ENCODE measurements at places on chromosomes 13 and 19. TPM values are rescaled to one million over a fixed set of nuclear protein-coding genes. Genes with fewer than 3 reads are reported as not detected.

Gene LYPD3
- total RNA-seq = 1.1 TPM

GRCh38 chr13:48477191-48477855 lies 55.6 kb downstream of the RCBTB2 start:
- no peak for DNase-seq

DNA sequence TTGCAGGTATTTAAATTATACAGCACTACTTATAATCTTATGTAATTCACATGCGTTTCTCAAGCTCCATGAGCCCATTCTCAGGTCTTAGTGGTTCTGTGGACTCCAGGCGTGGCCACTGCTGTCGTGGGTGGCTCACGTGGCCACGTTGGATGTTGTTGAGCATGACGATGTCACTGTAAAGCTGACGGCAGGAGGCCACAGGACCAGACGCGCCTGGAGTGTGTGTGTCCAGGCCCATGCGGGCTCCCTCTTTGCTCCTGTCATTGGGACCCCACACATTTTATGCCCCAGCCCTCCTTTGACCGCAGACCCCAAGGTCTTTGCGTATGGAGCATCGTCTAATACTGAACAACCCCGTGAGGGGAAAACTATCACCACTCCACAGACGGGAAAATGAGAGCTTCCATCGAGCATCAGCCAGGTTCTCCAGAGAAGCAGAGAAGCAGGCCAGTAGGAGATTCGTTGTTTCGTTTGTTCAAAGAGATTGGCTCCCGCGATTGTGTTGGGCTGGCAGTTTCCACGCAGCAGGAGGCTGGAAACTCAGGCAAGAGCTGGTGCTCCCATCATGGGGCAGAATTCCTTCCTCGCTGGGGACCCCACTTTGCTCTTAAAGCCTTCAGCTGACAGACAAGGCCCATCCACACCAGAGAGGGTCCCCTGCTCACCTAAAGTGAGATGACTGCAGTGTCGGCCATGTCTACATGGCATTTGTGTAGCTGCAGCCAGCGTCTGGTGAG lies 129.3 kb upstream of the SPACA7 start:
- DNase-seq = no peak

GRCh38 chr13:96297360-96297759 lies 207.5 kb downstream of the HS6ST3 start:
- no peak for DNase-seq

- DNase-seq = no peak
Measured at GRCh38 chr19:3580156-3580934, 4.9 kb upstream of the GIPC3 start.

GRCh38 chr13:81779876-81780275 lies 1439.0 kb upstream of the SPRY2 start:
- DNase-seq = no peak

Gene LIM2
- not detected for total RNA-seq

- DNase-seq = no peak
Measured at GRCh38 chr13:40626561-40626960, 39.9 kb downstream of the FOXO1 start.

DNA sequence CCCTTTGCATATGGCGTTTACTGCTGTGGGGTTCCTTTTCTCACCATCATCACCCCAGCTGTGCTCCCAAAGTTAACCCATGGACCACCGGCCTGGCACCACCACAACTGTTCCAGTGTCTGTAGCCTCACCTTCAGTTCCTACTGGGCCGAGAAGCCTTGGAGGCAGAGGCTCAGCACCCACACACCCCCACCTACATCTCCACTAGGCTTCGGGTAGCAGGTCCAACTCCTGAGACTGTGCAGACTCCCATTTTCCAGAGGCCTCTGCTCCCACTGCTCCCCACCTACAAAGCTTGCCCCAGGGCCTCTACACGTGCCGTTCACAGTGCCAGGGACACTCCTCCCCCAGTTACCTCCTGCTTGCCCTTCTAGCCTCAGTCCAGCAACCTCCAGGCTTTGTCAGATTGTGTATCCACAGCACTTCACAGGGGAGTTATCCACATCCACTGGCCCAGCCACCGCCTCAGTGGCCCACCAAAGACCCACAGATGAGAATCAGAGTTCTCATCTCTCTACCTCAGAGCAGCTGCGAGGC lies 14.1 kb downstream of the SLC27A5 start:
- no peak for DNase-seq

DNA sequence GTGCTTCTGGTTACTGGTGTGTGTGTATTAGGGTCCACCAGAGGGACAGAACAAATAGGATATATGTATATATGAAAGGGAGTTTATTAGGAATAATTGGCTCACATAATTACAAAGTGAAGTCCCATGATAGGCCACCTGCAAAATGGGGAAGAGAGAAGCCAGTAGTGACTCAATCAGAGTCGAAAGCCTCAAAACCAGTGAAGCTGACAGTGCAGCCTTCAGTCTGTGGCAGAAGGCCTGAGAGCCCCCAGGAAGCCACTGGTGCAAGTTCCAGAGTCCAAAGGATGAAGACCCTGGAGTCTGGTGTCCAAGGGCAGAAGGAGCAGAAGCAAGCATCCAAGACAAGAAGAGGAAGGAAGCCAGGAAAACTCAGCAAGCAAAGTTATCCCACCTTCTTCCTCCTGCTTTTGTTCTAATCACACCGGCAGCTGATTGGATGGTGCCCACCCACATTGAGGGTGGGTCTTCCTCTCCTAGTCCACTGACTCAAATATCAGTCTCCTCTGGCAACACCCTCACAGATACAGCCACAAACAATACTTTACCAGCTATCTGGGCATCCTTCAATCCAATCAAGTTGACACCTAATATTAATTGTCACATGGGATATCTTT lies 21.7 kb upstream of the SCEL start:
- DNase-seq = no peak

DNA sequence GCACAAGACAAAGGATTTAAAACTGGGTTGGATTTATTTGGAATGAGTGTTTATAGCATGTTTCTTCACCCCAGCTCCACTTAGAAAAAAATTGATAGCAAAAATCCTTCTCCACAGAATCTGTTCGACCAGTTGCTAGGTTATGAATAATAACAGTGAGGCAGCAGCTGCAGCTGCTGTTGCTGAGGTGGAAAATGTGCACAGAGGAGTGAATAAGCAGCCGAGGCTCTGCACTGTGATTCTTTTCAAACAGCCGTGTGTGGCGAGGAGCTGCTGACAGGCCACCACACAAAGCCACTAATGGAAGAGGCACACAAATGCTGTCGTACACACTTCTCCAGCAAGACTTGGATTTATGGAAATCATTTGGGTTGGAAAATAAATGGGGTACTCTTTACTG lies 6.4 kb upstream of the RASL11A start:
- no peak for DNase-seq

DNA sequence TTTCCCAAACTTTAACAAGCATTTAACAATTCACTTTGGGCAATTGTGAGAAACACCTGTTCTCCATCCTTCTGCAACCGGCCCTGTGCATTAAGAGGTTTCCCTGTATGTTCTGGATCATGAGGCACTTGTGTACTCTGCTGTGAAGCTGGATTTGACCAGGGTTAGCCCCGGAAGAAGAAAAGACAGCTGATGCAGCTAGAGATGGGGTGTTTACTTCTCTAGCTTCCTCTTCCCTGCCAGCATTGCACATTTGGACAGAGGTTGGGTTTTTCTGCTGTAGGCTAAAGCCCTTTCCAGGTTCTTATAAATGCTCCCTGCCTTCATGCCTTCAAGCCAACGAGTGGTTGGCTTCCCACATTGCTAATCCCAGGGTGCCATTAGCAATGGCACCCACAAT lies 20.9 kb downstream of the MBD3L2B start:
- no peak for DNase-seq

Gene POLR2I
- 47.4 TPM for total RNA-seq

- DNase-seq = peak; percentile 42
Measured at GRCh38 chr13:112443191-112443994, 67.2 kb downstream of the SPACA7 start.

DNA sequence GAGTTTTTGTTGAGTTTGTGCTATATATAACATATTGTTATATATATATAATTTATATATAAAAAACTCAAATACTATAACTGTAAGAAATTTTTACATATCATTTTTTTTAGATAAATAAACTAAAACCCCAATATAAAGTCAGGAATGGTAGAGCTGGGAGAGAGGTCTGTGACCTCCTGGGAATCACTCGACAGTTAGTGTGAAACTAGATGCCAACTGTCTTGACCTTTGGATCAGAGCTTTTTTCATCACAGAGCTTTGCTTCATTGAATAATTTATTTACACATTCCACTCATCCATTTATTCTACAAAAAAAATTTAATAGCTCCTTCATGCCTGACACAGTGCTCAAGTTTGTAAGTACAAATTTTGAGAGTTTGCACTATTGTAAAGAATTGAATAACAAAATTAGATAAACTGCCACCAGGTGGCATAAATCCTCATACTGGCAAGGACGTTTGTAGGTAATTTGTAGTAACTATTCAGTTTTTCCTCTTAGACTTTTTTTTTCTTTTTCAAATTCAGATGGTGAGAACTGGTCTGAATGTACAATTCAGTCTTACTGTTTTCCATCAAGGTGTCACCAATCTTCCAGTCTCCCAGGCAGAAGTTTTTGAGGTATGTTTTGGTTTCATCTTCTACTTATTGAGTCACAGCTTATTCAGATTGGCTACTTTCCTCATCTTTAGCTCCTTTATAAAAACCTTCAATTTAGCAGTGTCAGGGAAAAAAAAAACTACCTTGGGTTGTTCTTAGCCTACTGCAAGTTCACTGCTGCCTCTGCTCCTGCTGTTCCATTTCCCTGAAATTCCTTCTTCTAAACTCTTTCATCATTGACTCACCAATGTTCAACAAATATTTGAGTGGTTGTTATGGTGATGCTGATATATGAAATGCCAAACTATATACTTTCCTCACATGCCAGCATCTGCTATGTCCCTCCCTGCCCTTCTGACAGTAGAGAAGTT lies 28.7 kb downstream of the LACC1 start:
- no peak for DNase-seq

GRCh38 chr13:106373989-106374572 lies 161.4 kb downstream of the EFNB2 start:
- DNase-seq = peak; percentile 44

DNA sequence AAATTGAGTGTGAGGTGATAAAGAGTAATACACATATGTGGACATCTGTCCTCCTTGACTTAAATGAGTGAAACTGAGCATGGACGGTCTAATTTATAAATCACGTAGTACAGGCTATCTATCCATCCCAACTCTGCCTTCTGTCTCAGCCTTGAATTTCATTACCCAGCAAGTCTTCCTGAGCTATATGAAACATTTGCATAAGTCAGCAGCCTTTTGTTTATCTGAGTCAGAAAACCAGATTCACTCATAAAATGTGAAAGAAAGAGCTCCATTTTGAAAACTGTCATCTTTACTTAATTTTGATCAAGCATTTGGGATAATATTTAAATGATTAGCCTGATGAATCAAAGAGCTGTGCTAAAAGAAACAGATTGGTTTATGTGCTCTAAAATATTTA lies 197.9 kb downstream of the LHFPL6 start:
- no peak for DNase-seq

- DNase-seq = peak; percentile 8
Measured at GRCh38 chr19:33193865-33194362, at the start of gene LRP3. Gene LRP3 (plus strand): TSS chr19:33194330. CDS start chr19:33194786, 456 bp downstream.

Gene TMEM150B
- total RNA-seq = 5.4 TPM

Gene FGF22
- total RNA-seq = under 0.01 TPM

Gene ERICH6B
- not detected for total RNA-seq

- peak; percentile 56 for DNase-seq
Measured at GRCh38 chr13:22278336-22278929, 607.6 kb downstream of the FGF9 start.

GRCh38 chr13:98858191-98858590 lies 105.7 kb upstream of the SLC15A1 start:
- DNase-seq = no peak

DNA sequence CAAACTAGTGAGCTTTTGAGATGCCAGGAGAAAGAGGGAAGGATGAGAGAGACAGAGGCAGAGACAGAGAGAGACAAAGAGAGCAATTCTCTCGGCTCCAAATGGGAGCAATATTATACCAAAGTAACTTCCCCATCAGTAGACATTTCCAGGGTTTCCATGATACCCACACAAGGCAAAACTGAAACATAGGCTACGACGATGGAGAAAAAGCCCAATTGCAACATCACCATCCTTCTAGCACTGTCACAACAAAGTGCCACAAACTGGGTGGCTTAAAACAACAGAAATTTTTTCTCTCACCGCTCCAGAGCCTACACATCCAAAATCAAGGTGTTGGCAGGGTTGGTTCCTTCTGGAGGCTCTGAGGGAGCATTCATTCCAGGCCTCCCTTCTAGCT lies 81.4 kb downstream of the KCTD12 start:
- DNase-seq = no peak

DNA sequence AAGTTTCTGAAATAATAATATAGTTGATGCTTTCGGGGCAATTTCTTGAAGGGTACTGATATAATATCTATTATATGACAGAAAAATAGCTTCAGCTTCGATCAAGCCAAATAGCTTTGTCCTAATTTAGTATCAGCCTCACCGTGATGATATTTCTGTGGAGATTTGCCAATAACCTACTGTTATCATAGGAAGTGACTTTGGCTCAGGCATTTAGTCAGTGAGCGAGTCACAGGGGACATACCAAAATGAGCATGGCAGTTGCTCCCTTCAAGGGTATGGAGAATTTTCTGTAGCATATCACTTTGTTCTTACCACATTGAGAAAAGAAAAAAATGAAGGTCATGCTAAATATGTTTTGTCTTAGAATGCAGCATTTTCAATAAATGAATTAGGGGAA lies 767.6 kb upstream of the SLITRK1 start:
- no peak for DNase-seq

- no peak for DNase-seq
Measured at GRCh38 chr13:50124536-50125303, 109.5 kb downstream of the KCNRG start.

GRCh38 chr13:94232956-94233355 lies 246.5 kb downstream of the DCT start:
- no peak for DNase-seq

Gene CGB3
- total RNA-seq = not detected

- no peak for DNase-seq
Measured at GRCh38 chr19:51251468-51251820, 564 bp downstream of the SIGLECL1 start.

- no peak for DNase-seq
Measured at GRCh38 chr19:43735957-43736356, 18.8 kb downstream of the SMG9 start.

- DNase-seq = no peak
Measured at GRCh38 chr13:45289936-45290563, 50.9 kb downstream of the TPT1 start.

DNA sequence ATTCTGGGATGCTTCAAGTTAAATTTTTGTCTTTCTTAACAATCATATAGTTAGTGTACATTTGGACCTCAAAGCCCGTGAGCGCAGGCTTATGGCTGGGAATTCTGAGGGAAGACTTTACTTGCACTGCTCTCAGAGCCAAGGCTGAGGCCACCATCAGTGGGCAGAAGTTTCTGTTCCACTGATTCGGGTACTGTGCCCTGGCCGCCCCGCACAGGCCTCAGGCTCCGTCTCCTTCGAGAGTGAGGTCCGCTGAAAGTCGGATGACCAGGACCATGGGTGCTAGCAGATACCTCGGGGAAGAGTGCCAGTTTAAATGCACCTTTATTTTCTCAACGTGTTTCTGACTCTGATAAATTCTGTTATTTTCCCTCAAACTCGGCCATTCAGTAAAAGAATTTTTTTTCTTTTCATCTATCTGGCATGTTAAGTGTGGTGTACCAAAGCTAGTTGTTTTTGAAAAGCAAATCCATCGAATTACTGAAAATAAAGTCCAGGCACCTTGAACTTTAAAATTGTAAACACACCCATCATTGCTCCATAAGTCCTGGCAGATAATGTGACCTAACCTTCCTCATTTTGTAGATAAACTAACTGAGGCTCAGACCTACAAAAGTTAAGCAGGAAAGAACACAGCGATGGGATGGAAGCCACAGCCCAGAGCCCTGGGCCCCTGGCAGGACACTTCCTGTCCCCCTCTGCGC lies 126.7 kb downstream of the SOX1 start:
- no peak for DNase-seq

Gene TMEM86B
- 12.4 TPM for total RNA-seq

Gene MYADM
- 146 TPM for total RNA-seq

Measured in hematopoietic multipotent progenitor cell (in vitro differentiated cells).